Dorsolateral prefrontal cortex (tissue), 122 donors: ENCODE measurements at places on chromosomes 3 and 15. TPM values are rescaled to one million over a fixed set of nuclear protein-coding genes. Genes with fewer than 3 reads are reported as not detected.

EFHB gene
- total RNA-seq: 2.8 TPM

DNA sequence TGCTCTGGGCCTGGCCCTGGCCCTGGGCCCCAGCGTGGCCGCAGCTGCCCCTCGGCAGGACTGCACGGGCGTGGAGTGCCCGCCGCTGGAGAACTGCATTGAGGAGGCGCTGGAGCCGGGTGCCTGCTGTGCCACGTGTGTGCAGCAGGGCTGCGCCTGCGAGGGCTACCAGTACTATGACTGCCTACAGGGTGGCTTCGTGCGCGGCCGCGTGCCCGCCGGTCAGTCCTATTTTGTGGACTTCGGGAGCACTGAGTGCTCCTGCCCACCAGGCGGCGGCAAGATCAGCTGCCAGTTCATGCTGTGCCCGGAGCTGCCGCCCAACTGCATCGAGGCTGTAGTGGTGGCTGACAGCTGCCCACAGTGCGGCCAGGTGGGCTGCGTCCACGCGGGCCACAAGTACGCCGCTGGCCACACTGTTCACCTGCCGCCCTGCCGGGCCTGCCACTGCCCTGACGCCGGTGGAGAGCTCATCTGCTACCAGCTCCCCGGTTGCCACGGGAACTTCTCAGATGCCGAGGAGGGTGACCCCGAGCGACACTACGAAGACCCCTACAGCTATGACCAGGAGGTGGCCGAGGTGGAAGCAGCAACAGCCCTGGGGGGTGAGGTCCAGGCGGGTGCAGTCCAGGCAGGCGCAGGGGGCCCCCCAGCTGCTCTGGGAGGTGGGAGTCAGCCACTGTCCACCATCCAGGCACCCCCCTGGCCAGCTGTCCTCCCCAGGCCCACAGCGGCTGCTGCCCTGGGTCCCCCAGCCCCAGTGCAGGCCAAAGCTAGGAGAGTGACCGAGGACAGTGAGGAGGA, 21.7 kb downstream of the FBLN2 start:
- DNase-seq: no peak

DNA sequence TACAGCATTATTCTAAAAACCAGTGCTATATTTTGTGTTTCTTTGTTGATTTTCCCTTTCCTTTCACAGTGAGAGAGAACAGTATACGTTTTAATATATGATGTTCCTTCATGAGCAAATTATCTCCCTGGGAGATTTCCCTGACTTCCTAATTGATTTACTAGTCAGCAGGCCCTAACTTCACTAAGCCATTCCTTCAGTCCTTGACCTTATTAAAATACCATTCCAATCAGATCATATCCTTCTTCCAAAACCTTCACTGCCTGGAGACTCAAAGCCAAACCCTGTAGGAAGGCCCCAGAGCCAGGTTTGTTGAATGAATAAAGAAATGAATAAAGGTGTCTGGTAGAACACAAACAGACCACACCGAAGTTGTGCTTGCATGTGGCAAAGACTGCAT, 43.8 kb upstream of the ARHGEF3 start:
- DNase-seq: no peak

GRCh38 chr15:50251638-50252182, 13.8 kb downstream of the HDC start:
- DNase-seq: no peak

DNA sequence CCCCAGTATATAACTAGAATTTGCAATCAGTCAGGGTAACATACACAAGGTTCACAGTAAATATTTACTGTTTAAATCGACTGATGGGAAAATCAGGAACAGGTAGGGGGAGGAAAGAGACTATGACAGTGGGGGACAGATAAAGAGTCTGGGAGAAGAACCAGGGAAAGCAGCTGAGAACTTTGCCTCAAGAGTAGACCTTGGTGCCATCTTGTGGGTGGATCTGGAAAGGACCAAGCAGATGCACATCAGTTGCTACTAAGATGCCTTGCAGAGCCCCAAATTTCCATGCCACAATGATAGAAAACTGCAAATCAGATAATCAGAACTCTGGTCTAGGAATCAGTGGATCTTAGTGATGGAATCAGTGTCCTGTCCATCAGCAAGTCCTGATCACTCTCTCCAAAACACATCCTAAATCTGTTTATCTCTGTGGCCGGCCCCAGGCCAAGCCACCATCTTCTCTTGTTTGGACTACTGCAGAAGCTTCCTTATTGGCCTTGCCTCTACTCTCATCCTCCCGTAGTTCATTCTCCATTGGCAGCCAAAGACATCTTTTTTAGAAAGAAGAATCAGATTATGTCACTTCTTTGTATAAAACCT, 62.7 kb downstream of the PDE8A start:
- DNase-seq: peak; percentile 64

FGF7 gene
- total RNA-seq: 0.92 TPM

OR5K2 gene
- total RNA-seq: not detected

- peak; percentile 77 for DNase-seq
Measured at GRCh38 chr3:186099178-186099577, 9.7 kb downstream of the ETV5 start.

NPTN gene
- total RNA-seq: 431 TPM

- no peak for DNase-seq
Measured at GRCh38 chr15:68274201-68274848, 3.2 kb upstream of the FEM1B start.

GCNT3 gene
- total RNA-seq: not detected

- no peak for DNase-seq
Measured at GRCh38 chr3:150779402-150779858, 16.5 kb upstream of the SIAH2 start.

- DNase-seq: no peak
Measured at GRCh38 chr3:14200841-14201240, 22.2 kb downstream of the LSM3 start.

DNA sequence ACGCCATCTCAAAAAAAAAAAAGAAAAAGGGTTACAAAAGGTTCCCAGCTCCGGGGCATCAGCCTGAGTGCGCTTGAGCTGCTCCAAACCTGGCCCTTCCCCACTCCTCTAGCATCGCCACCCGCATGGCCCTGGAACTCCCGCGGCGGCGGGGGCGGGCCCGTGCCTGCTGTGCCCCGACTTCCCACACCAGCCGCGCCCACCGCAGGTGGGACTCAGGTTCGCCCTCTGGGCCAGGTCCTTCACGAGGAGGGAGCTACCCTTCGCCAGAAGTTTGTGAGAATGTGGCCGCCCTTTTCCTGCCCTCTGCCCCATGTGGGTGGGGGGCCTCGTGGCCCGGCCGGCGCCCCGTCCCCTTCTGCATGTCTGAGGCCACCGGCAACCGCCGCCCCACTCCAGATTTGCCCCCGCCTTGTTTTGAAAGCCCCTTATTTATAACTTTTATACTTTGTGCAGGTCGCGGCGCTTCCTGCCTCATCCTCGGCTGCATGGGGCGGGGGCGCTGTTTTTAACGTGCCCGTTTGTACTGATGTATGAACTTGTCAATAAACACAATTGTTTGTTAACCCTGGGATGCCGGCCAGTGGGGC, 507 bp upstream of the JMJD7 start:
- DNase-seq: no peak

LTF gene
- total RNA-seq: 3.5 TPM

SLC2A2 gene
- not detected for total RNA-seq

- DNase-seq: no peak
Measured at GRCh38 chr3:182533394-182533793, 259.9 kb upstream of the ATP11B start.

GRCh38 chr3:9396301-9396631, 1.1 kb upstream of the SETD5 start:
- DNase-seq: no peak

CCR8 gene
- not detected for total RNA-seq

PDIA3 gene
- total RNA-seq: 141 TPM

DNA sequence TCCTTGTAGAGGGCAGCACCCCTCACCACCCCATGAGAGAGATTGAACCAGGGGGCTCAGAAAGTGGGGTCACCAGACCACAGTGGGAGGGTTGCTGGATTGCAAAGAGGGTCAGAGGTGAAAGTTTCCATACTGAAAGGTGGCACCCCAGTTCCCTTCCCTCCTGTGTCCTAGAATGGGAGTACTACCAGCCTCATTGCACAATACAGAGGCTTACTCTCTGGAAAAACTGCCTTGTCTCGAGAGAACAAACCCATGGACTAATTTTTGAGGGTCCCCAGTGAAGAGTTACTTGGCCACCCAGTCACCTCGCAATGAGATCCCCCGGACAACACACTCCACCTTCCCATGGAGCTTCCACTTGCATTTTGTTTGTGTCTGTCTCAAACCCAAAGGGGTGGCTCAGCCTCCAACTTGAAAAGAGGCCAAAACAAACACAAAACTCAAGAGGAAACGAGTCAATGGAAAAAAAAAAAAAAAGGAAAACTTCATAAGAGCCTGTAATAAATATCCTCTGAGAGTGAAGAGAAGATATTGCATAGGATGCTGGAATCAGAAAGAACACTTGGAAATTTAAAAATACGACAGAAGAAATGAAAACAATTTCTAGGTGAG, 18.6 kb downstream of the MESP2 start:
- DNase-seq: no peak

GRCh38 chr3:40308725-40309417, 636 bp upstream of the EIF1B start:
- no peak for DNase-seq

- no peak for DNase-seq
Measured at GRCh38 chr3:129045675-129046036, 14.9 kb upstream of the GP9 start.

DNA sequence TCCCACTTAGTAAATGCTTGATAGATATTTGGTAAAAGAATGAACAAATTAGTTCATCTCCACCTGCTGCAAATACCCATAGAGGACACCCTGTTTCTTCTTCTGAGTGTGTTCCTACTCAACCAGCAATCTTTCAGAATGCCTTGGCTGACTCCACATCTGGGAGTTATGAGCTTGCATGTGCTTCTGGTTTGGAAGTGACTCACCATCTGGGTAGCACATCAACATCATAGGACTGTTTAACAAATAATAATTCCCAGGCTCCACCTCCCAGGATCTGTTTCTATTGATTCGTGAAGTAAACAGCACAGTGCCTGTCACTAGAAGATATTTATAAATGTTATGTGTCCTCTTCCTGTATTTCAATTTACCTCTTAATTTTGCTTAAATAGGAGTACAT, 580.1 kb downstream of the ROBO2 start:
- DNase-seq: no peak

- no peak for DNase-seq
Measured at GRCh38 chr3:182597621-182598041, 195.7 kb upstream of the ATP11B start.

DNA sequence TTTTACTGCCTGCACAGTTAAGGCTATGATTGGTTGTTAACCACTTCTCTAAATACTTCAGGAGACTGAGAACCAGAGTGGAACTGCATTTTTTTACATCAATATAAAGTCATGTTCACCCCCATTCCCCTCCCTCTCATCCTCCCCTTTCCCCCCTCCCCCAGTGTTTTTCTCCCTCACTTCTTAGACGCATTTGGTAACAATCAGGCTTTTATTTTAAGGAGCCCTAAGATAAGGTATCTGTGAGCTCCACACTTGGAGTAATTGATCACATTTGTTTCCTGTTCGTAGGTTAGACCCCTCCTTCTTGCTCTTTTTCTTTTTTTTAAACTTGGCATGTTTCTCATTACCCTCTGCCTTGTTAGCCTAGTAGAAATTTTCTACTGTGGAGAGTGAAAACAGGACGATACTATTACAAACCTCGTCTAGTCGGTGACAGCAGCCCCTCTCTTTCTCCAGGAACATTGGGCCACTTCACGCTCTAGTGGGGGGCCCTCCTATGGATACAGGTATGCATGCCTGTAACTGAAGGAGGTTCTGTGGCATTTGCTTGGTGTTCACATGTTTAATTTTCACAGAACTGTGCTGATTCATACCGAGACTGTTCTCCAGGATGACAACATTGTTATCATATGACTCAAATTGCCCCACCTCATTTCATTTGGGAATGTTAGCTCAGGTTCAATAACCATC, 314.4 kb downstream of the MECOM start:
- DNase-seq: no peak

- DNase-seq: no peak
Measured at GRCh38 chr3:101890716-101891115, 41.4 kb downstream of the NFKBIZ start.

DNA sequence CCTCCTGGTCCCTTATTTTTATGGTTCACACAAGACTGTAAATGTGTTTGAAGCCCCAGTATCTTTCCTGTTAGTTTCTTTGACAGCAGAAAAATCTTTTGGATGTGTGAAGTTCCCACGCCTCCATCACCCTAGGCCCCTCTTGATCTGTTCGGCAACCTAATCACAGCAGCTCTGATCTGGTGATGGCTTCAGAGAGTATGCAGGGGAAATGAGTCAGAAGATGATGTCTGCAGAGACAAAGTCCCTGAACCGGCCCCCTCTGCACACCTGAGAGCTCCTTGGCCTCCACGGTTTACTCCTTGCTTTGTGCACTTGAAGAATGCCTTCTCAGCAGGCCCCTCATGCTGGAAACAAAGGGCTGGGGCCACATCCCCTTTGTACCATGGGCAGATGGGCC, 63.5 kb downstream of the CLDN11 start:
- DNase-seq: no peak

DNA sequence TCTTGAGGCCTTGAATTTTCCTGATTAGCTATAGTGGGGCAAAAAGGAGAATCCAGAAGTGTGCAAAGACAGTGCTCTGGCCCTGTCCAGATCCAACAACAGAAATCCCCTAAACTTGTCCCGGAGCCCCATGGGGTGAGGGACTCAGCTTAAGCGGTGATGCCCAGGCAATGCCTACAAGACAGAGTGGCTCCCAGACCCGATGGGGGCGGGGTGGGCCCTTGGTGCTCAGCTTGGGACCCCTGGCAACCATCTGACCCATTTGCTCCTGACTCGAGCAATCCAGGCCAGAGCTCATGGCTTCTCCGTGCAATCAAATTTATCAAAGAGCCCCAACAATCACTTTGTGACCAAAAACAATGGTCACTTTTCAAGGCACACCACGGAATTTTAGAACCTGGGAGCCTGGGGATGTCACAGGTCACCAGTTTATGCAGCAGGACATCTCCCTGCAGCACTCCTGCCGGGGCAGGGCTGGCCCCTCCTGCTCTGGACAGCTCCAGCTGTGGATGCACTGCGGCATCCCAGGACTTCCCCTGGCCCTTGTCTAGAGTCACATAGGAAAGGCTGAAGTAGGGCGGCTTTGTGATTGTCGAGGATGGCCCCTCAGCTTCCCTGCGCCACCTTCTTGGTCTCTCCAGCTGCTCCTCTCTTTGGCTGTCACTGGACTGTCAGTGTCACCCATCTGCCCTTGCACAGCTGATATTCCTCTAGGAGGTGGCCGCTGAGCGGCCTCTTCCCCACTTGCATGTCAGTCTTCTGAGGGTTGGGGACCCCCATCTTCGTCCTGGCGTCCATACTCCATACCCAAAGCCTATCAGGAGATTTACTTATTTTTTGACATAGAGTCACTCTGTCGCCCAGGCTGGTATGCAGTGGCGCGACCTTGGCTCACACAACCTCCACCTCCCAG, 28.4 kb downstream of the RGMA start:
- DNase-seq: no peak

IP6K2 gene
- total RNA-seq: 80.1 TPM

DNA sequence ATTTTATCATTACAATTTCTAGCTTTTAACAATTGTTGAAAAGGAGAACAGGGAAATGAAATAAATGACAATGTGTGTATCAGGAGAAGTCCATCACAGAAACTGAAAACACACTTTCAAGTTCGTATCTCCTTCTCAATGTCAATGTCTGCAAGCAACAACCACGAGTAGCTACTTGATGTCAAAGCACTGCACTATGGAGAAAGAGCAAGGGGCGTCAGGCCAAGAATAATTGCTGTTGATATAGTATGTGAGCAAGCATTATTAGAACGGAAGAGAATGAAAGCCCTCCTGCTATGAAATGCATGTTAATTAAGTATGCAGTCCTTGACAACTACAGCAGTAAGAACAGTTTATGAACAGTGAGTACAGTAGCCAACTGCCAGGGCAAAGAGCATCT, 1250.1 kb downstream of the ZPLD1 start:
- no peak for DNase-seq

- peak; percentile 76 for DNase-seq
Measured at GRCh38 chr3:11136830-11137626, 17.3 kb upstream of the HRH1 start.

C3orf49 gene
- total RNA-seq: not detected
